H9 (cell line): ENCODE measurements at places on chromosomes 5 and 9.

DNA sequence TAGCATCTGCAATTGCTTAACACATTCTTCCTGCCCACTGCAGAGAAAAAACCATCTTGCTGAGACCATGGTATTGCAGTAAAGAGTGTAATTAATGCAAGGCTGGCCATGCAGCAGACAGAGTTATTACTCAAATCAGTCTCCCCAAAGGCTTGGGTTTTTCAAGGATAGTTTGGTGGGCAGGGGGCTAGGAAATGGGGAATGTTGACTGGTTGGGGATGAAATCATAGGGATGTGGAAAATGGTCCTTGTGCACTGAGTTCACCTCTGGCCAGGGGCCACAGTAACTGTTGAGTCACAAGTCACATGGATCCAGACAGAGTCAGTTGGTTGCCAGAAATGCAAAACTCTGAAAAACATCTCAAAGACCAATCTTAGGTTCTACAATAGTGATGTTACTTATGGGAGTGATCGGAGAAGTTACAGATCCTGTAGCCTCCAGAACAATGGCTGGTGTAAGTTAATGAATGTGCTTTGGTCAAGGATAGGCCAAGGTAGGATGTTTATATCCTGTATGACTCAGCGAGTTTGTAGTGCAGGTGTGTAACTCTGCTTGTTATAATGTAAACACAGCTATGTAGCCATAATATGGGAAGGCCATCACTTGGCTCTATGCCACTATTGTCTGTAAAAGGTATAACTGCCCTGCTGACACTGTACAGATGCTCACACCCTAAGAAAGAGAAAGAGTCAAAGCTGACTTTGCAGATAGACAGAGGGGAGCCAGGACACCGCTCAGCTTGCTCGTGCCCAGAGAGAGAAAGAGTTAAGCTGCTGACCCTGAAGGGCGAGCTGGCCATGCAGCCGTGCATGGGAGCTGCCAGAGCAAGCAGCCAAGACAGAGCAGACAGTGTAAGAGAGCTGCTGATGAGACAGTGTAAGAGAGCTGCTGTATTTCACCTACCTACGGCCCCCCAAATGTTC lies 27.2 kb downstream of the C9orf152 start:
- DNase-seq: no peak

- DNase-seq: no peak
These were observed 295.5 kb upstream of the EFNA5 start for GRCh38 chr5:107966201-107966600.

- no peak for DNase-seq
These were observed 152.2 kb downstream of the DCP2 start for GRCh38 chr5:113128641-113129330.

- no peak for DNase-seq
These were observed 25.9 kb upstream of the NIPAL4 start for GRCh38 chr5:157434096-157434495.

DNA sequence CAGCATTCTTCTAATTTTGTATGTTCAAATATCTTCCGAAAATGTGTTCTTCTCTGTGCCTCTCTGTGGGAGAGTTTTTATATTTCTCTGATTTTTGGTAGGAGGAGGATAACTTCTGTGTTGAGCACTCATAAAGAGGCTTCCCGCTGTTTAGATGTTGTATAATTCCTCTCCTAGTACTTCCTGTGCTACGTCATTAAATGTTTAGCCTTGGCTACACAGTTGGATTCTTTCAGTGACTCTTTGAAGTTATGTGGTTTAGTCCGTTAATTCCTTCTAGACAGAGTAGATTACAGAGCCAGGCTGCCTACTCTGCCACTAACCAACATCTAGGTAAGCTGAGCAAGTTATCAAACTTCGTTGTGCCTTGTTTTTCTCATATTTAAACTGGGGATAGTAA lies 302.6 kb downstream of the OSTF1 start:
- DNase-seq: no peak

DNA sequence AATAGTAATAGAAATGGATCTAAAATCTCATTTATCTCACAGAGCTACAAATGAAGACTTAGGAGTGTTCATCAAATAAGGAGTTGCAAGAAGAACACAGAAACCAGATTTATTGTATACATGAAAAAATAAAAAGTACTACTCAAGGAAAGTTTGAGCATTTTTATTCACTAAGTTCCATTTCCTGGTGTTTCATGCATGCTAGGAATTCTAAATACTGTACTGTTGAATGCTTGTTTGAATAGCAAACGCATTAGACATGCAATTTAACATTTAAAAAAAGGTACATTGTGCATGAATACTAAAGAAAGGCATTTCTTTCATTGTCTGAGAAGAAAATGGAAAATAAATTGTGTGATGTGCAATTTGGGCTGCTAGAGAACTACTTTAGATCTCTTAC lies 52.1 kb downstream of the C6 start:
- no peak for DNase-seq

DNA sequence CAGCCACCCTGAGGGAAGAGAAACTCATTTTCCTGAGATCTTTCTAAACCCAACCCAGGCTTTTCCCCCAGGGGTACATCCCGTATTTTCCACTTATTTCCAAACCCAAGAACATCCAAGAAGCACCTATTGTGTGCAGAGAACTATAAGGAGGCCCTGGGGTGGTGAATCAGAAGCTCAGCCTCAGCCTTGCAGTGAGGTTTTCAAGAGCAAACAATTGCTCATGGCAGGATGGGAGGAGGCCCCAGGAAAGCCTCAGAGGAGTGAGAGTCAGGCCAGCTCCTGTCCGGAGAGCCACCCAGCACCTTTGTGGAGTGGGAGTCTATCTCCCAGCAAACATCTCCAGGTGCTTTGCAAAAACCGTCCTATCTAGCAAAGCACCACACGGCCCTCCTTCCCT lies 19.2 kb downstream of the NIPAL4 start:
- no peak for DNase-seq

DNA sequence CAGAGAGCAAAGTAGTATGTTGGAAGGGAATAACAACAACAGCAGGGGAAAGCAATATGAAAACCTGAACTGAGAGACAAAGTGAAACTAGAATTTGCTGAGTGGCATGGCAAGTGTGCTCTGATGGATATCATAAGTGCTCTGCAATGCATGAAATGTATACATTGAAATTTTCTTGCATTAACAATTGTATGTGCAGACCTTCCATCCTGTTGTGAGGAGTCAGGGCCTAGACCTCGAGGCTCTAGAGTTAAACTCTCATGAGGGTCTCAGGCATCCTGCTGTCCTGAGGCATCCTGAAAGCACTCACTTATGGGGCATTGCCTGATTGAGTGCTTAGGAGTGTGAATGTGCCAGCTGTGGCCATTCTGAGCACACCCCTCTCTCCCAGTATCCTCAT lies 1.1 kb downstream of the ECM2 start:
- DNase-seq: no peak

GRCh38 chr9:84937180-84937579 lies 267.7 kb downstream of the NTRK2 start:
- peak; percentile 74 for DNase-seq

GRCh38 chr9:21608200-21608599 lies 126.1 kb upstream of the IFNE start:
- no peak for DNase-seq

DNA sequence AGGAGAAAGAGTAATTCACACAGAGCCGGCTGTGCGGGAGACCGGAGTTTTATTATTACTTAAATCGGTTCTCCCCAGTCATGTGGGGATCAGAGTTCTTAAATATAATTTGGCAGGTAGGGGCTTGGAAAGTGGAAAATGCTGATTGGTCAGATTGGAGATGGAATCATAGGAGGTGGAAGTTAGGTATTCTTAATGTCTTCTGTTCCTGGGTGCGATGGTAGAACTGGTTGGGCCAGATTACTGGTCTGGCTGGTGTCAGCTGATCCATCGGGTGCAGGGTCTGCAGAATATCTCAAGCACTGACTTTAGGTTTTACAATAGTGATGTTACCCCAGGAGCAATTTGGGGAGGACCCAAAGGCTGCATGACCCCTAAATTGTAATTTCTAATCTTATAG lies 4.6 kb upstream of the CERCAM start:
- DNase-seq: no peak
